Effector memory CD4-positive, alpha-beta T cell (primary cell): ENCODE measurements at places on chromosomes 5 and 9.

- DNase-seq = no peak
Measured at GRCh38 chr5:177328545-177329231, 17.0 kb upstream of the MXD3 start.

GRCh38 chr5:175842506-175842905 lies 28.9 kb upstream of the CPLX2 start:
- DNase-seq = no peak

DNA sequence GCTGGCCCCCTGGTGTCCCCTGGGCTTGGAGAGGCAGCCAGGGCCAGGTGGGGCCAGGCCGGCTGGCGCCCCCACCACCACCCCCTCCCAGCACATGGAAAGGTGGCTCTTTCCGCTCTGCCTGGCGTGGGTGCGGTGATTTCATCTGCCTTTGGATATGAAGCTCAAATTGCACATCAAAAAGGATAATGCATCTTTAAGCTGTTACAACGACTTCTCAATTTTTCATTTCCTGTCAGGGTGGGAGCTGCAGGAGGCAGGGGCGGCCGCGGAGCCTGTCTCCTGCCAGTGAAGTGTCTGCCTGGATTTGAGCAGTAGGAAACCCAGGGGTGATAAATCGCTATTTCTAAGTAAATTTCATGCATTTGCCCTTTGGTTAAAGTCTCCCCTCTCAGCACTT lies 169.2 kb upstream of the MVB12B start:
- no peak for DNase-seq

DNA sequence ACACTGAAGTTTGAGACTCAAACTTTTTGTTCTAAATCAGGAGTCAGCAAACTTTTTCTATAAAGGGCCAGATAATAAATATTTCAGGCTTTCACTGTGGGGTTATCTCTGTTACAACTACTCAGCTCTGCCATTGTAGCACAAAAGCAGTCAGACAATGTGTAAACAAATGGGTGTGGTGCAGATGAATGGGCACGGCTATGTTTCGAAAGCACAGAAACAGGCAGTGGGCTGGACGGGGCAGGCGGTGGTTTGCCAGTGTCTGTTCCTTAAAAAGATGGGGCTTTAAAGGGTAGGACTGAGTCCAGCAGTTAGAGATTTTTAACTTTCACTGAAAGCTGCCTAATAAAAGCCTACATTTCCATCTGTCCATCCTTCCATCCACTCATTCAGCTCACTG lies 48.9 kb downstream of the PFDN1 start:
- DNase-seq = no peak

DNA sequence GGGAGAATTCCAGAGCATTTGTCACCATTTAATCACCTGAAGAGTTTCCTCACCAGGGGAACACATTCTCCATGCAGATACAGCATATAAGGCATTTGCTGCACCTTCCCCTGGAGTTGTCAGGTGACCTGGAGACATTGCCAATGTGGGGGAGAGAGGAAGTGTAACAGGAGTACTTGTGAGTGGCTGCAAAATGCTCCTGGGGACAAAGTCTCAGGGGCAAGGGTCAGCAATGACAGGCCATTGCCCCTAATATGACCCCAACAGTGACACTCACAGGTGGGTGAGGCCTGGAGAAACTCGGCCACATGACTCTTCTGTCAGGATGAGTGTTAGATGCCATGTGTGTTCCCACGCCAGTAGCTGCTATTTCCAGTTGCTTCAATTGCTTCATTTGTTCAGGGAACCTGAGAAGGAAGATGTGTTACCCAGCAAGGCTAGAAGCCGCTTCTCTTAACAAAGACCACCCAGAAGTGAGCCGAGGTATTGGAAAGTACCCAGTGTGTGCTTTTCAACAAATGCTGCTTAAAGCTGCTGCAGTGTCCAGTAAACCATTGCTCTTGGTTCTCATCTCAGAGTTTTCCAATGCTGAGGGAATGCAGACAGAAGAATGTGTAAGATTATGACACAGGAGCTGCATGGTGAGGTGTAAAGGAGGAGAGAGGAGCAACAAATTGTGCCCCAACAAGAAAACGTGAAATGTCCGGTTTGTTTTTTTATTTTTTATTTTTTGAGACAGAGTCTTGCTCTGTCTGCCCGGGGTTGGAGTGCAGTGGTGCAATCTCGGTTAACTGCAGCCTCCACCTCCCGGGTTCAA lies 128.2 kb upstream of the SLC44A1 start:
- no peak for DNase-seq

GRCh38 chr5:34827588-34828506 lies 11.1 kb upstream of the TTC23L start:
- DNase-seq = no peak

GRCh38 chr5:145768863-145769262 lies 66.3 kb downstream of the PRELID2 start:
- no peak for DNase-seq

- DNase-seq = no peak
Measured at GRCh38 chr5:97067296-97067850, 75.0 kb downstream of the LIX1 start.

DNA sequence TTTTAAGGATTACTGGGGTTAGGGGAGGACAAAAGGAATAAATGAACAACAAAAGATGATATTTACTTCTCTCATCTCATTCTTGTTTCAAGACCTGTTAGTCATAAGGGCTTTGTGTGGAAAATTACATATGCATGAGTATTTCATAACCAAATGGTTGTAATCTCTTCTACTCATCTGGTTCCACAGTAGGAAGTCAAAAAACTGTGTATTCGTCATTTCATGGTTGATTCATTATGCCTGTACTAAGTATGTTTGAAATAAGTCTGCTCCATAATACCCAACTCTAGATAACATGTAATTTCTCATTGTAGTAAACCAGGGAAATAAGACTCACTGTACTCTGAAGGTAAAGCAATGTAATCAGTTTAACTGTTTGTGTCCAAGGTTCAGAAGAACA lies 212.9 kb downstream of the ARRDC3 start:
- DNase-seq = no peak

GRCh38 chr5:169450464-169450863 lies 133.1 kb upstream of the SPDL1 start:
- DNase-seq = no peak

DNA sequence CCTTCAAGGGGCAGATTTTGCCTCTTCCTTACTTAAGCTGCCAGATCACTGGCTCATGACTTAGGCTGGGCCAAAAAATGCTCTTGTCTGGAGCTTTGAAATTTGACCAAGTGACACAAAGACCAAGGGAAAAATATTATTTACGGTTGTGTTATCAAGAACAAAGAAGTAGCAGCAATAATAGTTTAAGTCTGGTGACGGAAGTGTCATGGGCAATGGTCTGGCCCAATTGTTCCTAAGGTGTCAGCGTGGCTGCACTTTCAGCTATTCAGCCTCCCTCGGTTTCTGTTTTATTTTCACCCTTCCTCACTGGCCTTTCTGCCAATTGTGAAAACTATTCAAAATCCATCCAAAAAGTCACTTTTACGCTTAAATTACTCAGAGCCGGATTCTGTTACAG lies 185.3 kb downstream of the CDH18 start:
- no peak for DNase-seq

- DNase-seq = no peak
Measured at GRCh38 chr9:6665628-6666027, 20.1 kb upstream of the GLDC start.

- DNase-seq = no peak
Measured at GRCh38 chr5:136090319-136090718, 42.3 kb upstream of the SMAD5 start.

GRCh38 chr5:135568246-135568645 lies 10.5 kb downstream of the CXCL14 start:
- DNase-seq = no peak

GRCh38 chr5:148902478-148902877 lies 76.1 kb downstream of the ADRB2 start:
- no peak for DNase-seq

GRCh38 chr5:14342306-14342705 lies 199.2 kb downstream of the TRIO start:
- no peak for DNase-seq

DNA sequence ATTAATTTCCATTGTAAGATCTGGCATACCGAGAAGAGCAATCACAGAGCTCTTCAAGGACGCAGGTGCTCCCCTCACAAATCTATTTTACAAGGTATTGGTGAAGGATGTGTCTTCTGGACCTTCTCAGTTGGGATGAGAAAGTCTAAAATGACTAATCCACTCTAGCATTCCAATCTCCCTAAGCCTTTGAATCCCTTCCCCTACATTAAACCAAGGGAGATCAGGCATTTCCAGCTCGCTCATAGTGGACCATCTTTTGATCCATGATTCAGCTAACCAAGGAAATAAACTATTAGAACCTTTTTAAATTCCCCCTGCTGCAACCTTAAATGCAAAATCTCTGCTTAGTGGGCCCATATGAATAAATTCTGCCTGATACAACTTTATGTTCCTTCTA lies 95.9 kb upstream of the FBN2 start:
- DNase-seq = no peak

- DNase-seq = no peak
Measured at GRCh38 chr9:127248241-127248640, 16.3 kb upstream of the GARNL3 start.

GRCh38 chr5:89128092-89128491 lies 245.1 kb upstream of the MEF2C start:
- DNase-seq = no peak

DNA sequence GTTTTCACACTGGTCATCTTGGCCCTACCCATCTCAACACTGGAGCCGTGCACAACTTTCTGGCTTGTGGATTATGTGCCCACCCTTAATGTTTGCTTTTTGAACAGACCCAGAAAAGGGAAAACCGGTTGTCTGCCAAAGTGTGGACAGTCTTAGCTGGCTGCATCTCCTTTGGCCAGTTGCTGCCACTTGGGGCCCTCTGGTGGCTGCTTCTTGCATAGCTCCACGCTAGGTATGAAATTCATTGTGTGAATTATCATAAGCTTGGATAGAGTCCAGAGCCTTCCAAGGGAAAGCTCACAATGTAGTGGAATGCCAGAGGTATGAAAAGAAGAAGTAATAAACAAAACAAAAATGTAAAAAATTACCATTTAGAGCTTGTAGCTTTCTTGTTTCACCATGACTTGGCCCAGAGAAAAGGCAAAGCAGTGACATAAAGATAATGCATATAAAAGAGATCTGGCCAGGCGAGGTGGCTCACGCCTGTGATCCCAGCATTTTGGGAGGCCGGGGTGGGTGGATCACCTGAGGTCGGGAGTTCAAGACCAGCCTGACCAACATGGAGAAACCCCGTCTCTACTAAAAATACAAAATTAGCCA lies 12.5 kb upstream of the SLC36A3 start:
- no peak for DNase-seq

DNA sequence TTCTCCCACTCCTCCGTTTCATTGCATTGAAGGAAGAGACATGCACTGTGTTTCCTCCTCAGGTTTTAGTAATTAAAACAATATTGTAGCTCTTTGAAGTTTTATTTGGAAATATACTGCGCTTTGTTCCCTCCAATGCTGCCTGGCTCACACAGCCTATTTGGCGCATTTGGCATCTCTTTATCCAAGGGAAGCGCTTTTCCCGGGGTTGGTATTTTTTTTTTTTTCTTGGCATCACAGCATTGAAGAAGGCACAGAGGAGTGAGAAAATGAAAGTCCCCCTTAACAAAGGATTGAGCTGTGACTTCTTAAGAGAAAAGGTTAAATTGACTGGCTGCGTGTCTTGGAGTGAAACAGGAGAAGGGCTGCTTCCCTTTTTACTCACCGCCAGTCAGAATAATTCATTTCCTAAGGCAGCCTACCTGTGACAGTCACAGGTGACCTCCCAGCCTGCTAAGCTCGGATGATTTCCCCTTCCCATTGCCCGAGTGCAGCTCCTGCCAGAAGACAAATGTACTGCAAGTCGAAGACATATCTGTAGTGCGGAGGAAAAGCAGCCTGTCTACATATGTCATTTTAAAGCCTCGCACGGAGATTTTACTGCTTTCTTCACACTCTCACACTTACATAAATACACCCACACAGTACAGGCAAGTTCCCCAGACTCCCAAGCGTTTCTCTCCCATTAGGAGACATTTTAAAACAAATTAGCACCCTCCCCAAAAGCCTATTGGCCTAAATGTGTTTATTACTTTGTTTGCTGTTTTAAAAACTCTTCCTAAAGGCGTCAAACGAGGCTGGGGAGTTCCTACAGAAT lies 665.5 kb upstream of the ZNF608 start:
- no peak for DNase-seq

- DNase-seq = no peak
Measured at GRCh38 chr5:135488727-135489465, 36.7 kb upstream of the TIFAB start.

DNA sequence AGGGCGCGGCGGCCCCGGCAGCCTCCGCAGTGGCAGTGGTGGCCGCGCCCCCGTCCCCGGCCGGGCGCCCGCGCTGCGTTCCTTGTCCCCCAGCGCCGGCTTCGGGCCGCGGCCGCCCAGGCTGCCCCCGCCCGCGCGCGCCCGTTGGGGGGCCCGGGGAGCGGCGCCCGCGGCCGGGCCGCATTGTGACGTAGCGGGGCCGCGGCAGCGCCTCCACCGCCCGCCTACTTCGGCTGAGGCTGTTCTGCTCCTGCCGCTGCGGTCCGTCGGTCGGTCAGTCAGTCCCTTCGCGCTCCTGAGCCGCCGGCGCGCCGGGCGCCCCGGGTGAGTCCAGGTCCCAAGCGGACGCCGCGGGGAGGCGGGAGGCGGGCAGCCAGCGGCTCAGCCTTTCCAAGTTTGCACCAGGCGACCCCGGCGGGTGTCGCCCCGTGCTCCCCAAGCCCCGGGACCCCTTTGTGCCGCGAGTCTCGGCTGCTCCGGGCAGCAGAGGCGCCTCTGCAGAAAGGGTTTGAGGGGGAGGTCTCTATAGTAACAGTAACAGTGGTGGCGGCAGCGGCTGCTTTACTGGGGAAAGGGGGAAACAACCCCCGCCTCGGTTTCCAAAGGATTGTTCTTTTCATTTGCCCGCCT lies at the start of gene SNCAIP:
SNCAIP (plus strand) TSS at position 277 of the 630 bp plus-strand sequence. CDS start 78,898 bp downstream, outside the sequence.
- DNase-seq = no peak

GRCh38 chr9:120755810-120756434 lies 37.3 kb downstream of the FBXW2 start:
- peak; percentile 38 for DNase-seq

DNA sequence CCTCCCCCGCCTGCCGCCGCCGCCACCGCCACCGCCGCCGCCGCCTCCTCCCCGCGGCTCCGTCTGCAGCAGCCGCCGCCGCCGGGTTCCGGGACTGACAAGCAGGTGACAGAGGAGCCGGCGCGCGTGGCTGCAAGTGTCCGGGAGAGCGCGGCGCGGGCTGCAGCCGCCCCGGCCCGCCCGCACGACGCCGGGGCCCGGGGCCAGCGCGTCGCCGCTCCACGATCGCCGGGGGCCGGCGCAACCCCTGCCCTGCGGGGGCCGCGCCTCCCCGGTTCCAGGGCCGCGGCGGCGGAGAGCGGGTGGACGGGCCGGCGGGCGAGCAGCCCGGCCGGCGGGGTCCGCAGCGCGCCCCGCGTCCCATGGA lies 343 bp downstream of the LMX1B start:
- DNase-seq = no peak

GRCh38 chr5:179768326-179769085 lies 25.3 kb upstream of the LTC4S start:
- DNase-seq = no peak

DNA sequence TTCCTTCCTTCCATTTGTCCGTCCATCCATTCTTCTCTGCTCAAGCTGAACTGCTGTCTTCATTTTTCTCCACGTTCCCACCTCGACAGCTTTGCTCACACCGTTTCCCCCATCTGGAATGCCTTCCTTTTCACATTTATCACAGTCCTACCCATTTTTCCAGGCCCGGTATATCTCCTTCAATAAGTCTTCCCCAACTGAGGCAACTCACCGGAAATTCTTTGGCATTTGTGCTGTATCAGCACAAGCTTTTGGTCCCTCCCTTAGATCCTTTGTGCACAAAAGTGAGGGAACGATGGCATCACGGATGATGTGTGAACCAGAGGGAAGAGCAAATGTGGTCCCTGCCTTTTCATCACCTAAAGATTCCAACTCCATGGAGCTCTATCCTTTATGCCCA lies 45.6 kb upstream of the INSYN2B start:
- DNase-seq = no peak
